KBM-7 (cell line): ENCODE measurements at places on chromosomes 1 and 21.

GRCh38 chr1:11188858-11189451, at the start of gene ANGPTL7:
TSS of gene ANGPTL7 (plus strand) at chr1:11189355. CDS start at chr1:11189580, 225 bp downstream.
- no peak for DNase-seq

DNA sequence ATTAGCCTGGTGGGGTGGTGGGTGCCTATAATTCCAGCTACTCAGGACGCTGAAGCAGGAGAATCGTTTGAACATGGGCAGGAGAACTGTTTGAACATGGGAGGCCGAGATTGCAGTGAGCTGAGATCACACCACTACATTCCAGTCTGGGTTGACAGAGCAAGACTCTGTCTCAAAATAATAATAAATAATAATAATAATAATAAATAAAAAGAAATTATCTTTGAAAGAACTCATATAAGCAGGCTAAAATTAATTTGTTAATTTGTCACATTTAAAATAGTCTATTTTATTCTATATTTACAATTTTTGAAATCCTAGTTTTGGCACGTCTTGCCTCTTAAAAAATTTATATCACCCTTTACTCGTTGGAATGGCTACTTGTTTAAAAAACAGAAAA, 27.6 kb downstream of the CD247 start:
- DNase-seq = no peak

DNA sequence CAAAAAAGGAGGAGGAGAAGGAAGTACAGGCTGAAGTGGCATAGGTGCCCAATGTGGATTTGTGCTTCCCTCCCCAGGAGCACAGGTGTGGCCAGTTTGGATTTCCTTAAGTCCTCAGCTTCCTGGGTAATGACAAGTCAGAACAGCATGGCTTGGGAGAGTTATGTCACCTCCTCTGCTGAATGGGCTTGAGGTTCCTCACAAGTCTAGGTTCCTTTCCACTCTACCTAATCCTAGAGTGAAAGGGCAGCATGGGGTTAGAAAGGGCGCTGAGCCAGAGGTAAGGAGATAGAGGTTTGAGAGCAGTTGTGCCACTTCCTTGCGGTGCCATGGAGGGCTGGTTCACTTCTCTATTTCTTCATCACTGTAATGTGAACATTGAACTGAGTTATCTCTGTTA, 35.5 kb upstream of the IL20 start:
- no peak for DNase-seq

DNA sequence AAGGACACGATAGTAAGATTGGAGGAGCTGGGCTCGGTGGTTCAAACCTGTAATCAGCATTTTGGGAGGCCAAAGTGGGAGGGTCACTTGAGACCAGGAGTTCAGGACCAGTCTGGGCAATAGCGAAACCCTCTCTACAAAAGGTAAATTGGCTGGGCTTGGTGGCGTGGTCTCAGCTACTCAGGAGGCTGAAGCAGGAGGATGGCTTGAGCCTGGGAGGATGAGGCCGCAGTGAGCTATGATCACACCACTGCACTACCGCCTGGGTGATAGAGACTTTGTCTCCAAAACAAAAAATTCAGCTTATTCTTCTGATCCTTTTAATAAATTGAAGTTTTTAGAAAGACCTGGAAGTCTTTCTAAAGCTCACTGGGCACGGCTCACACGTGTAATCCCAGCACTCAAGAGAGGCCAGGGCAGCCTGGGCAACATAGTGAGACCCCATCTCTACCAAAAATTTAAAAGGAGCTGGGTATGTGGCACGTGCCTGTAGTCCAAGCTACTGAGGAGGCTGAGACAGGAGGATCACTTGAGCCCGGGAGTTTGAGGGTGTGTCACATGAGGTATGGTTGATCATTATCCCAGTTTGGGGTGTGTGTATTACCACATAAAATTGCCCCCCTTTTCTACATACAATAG, 15.3 kb downstream of the MASP2 start:
- DNase-seq = no peak

DNA sequence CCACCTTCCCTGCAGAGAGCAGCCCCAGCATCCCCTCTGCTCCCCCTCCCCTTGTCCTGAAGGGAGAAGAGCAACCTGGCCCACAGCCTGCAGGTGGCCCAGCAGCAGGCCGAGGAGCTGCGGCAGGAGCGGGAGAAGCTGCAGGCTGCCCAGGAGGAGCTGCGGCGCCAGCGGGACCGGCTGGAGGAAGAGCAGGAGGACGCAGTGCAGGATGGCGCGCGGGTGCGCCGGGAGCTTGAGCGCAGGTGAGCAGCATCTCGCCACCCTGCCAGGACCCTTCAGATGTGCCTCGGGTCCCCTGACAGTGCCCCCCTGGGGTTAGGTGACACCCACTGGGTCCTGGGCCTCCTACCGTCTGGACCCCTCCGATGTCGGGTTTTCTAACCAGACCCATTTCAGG, 22.3 kb downstream of the CROCC start:
- no peak for DNase-seq

- DNase-seq = no peak
Observed at GRCh38 chr1:234734869-234735268, 124.9 kb upstream of the IRF2BP2 start.

DNA sequence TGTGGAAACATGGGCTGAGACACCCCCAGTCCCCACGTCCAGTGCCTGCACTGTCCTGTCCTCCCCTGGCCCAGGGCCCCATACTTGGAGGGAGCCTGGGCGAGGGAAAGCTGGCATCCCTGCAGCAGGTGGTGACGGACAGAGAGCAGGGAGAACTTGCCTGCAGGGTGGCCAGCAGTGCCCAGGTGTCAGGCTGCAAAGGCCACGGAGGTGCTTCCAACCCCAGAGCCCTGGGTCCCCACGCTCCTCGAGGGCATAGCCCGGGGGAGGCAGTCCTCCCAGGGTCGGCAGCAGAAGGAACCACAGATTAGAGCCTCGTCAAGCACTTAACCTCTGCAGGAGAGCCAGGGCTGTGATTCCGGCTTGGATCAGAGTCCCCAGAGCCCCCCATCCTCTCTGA, 77.5 kb downstream of the ARHGEF16 start:
- DNase-seq = no peak

GRCh38 chr1:31843506-31843905, 27.7 kb upstream of the SPOCD1 start:
- DNase-seq = no peak

GRCh38 chr1:203668401-203668800, 41.8 kb downstream of the ATP2B4 start:
- DNase-seq = no peak

GRCh38 chr1:194705123-194705854, 1518.9 kb upstream of the B3GALT2 start:
- no peak for DNase-seq

DNA sequence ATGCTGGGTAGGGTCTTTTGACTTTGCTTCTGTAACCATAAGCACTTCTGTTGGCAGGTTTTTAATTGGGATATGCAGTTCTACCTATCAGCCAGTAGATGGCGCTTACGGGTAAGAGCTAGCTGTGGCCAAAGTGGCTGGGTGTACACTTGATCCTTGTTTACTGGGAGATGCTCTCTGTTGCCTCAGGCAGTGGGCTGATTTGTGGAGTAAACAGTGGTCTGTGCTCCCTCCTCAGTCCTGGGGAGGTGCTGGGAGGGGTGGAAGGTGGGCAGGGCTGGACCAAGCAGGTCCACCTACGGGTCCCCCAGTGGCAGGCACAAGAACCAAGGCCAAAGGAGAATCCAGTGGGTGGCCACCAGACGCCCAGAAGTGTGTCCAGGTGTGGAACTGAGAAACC, 43.4 kb downstream of the RALGPS2 start:
- DNase-seq = peak; percentile 57

DNA sequence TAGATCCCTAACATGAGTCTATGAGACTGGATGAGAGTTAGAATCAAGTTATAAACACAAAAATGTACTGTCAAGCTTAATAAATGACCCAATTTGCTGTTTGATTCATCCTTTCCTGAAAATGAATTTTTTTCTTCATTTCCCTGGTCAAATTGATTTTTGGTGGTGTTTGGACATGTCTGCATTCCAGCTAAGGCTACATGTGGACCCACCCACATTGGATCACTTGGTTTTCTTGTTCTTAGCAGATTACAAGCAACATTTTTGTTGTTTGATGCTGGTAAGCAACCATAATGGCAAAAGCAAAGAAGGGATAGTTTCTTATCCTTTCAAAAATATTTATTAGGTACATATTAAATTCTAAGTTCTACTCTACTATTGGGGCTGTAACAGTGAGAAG, 181.1 kb downstream of the NEK7 start:
- DNase-seq = no peak
